ENCODE measurements at places on chromosomes 11 and 22. TPM values are rescaled to one million over a fixed set of nuclear protein-coding genes. Genes with fewer than 3 reads are reported as not detected.

ALDH3B1 gene
- polyA plus RNA-seq, result 6.4 TPM

GRCh38 chr11:111081021-111081511 is 164.5 kb upstream of the POU2AF2 start:
- no peak for DNase-seq

GRCh38 chr11:5803982-5804381 is 4.7 kb upstream of the OR52N2 start:
- no peak for DNase-seq

DNA sequence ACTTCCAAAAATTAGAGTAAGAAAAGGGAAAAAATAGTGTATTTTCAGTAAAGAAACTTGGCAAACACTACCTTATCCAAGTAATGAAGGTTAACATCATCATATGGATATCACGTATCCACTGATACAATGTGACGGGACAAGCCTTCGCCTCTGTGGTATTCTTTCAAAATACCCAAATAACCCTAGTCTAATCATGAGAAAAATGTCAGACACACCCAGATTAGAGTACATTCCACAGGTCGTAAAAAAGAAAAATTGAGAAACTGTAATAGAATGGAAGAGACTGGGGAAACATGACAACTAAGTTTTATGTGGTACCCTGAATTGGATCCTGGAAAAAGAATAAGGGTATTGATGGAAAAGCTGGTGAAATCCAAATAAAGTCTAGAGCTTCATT is 48.9 kb downstream of the NARS2 start:
- DNase-seq, result no peak

C22orf42 gene
- polyA plus RNA-seq, result 1.4 TPM

- no peak for DNase-seq
Observed at GRCh38 chr11:97460091-97460490, 1070.3 kb downstream of the JRKL start.

SCARF2 gene
- polyA plus RNA-seq, result 1.2 TPM

- no peak for DNase-seq
Observed at GRCh38 chr11:85752890-85753581, 57.9 kb downstream of the SYTL2 start.

- DNase-seq, result no peak
Observed at GRCh38 chr11:122659676-122660554, 4.4 kb downstream of the UBASH3B start.

EP300 gene
- polyA plus RNA-seq, result 10.0 TPM

DNA sequence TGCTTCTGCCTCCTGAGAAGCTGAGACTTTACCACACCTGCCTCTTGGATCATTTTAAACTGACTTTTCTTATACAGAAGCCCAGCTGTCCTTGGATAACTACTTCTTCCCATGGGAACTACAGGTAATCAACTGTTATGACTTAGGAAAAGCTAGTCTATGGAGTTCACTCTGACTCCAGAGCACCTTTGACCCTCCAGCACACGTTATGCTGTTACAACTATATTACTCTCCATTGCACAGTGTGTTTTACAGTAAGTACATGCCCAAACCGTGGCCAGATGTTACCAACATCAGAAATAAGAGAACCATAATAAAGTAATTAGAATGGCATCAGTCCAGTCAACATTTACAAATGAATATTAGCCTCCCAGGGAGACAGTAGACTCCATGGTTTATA is 21.3 kb upstream of the TSG101 start:
- no peak for DNase-seq

GRCh38 chr11:132937016-132937415 is 595.3 kb downstream of the OPCML start:
- no peak for DNase-seq

ENTHD1 gene
- polyA plus RNA-seq, result not detected

DNA sequence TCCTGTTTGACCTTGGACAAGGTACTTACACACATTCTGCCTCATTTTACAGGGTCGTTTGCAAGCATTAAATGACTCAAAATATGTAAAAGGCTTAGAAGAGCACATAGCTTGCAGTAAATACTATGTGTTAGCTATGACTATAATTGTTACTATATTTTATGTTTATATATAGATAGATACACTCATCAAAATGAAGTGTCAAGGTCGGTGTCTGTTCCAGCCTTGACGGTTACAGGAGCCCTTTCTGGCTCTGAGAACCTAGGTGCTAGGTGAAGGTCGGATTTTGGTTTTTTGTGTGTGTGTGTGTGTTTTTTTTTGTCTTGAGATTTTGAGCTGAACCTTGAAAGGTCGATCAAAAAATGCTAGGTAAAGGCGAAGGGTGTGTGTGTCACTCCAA is 24.5 kb upstream of the LIMK2 start:
- no peak for DNase-seq

GRCh38 chr11:33405834-33406602 is 148.8 kb downstream of the HIPK3 start:
- DNase-seq, result no peak

- DNase-seq, result no peak
Observed at GRCh38 chr22:47558828-47559700, 796.6 kb downstream of the TBC1D22A start.

GRCh38 chr22:29784451-29785361 is 17.5 kb downstream of the UQCR10 start:
- DNase-seq, result peak; percentile 57

- no peak for DNase-seq
Observed at GRCh38 chr11:20105427-20105826, 54.8 kb downstream of the DBX1 start.

NXPE4 gene
- not detected for polyA plus RNA-seq

BAIAP2L2 gene
- 13.8 TPM for polyA plus RNA-seq

KCNQ1 gene
- 50.0 TPM for polyA plus RNA-seq

DNA sequence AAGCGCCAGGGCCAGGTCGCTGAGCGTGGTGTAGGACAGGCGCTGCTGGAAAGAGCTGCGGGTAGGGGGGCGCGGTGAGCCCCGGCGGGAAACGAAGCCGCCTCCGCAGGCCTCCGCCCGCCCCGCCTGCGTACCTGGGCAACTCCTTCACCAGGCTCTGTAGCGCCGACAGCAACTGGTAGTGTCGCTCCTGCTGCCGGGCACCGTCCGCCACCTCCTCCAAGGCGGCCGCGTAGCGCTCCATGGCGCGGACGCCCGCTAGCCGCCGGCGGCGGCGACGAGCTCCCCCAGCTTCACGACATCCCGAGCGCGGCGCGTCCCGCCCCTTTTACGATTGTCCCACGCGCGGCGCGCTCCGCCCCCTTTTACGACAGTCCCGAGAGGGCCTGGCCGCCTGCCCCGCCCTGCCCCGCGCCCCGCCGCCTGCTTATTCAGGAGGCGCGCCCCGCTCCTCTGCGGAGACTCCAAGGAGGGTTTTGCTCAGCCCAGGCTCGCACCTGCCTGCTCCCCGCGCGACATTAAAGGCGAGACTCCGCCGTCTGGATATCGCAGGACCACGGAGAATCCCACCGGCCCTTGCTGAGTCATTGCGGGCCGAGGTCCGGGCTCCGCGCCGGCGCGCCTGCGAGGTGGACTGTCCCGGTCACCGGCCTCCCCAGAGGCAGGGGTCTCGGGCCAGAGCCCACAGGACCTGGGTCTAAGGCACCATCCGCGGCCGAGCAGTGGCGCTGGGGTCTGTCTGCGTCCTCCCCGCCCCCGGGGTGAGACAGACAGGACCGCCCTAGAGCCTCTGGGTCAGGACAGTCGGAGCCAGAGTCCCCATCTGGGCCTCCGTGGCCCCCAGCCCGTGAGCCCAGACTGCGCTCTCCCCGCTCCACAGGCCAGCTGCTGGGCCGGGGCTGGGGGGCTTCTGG is at the start of gene DGCR6L:
Gene DGCR6L (minus strand): TSS at position 316 of the 914 bp plus-strand sequence. CDS start 72 bp downstream, at position 244.
- peak; percentile 95 for DNase-seq

TRIM49 gene
- not detected for polyA plus RNA-seq

BTG4 gene
- not detected for polyA plus RNA-seq

- DNase-seq, result no peak
Observed at GRCh38 chr22:27747396-27748221, 53.9 kb downstream of the MN1 start.

SYT7 gene
- 21.0 TPM for polyA plus RNA-seq

- DNase-seq, result no peak
Observed at GRCh38 chr11:87662287-87662686, 513.0 kb downstream of the RAB38 start.

DNA sequence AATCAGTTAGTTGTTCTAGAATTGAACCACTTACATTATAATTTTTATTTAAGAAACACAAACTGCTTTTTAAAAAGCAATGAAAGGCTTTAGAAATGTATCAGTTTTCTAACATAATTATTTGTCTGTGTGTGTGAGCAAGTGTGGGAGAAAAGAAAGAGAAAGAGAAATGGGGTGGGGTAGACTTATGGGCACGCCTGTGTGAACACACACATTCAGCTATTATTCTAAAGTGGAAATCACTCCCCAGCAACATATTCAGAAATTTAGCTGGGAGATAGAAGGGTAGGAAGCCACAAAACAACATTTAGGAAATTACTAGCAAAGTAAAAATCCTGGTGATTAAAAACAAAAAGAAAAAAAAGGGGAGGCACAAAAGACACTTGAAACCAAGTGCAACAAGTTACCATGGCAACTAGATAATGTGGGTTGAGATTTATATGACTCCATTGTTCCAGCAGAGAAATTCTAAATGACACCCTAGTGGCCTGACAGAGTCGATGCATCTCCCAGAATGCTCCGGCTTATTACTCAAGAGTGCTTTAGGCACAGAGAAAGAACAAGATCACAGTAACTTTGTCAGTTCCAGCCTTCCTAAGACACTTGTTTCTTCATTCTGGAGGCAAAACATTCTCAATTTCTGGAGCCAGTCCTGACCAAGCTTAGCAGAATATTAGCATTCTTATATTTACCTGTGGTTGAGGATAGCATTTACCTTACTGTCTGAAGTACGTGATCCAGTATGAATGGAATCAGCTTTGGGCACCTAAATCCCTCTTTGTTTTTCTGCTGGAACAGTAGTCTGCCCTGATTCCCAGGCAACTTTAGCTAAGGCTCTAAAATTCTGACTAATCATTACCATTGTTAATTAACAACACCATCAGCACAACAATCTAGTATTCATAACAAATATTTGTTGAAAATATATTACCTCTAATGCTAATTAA is 444.4 kb downstream of the DLG2 start:
- no peak for DNase-seq

DNA sequence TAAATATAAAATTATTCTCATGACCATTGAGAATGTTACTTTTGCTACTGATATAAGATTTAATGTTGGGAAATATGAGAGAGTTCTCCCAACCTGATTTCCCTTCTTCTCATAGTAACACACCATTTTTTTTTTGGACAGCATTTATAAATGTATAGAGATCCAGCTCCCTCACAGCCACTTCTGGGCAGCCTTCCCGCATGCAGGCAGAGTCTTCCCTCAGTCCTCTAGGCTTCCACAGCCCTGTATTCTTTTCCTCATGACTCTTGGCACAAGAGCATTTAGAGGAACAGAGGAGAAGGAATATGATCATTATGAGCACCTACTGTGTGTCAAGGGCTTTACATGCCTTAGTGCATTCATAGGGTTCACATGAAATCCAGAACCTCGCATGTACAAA is 9.0 kb downstream of the DTX4 start:
- no peak for DNase-seq

- DNase-seq, result no peak
Observed at GRCh38 chr11:67614730-67615714, 8.3 kb downstream of the NDUFV1 start.

GRCh38 chr11:79486242-79486984 is 45.6 kb upstream of the TENM4 start:
- no peak for DNase-seq

FGF19 gene
- 0.07 TPM for polyA plus RNA-seq

DNA sequence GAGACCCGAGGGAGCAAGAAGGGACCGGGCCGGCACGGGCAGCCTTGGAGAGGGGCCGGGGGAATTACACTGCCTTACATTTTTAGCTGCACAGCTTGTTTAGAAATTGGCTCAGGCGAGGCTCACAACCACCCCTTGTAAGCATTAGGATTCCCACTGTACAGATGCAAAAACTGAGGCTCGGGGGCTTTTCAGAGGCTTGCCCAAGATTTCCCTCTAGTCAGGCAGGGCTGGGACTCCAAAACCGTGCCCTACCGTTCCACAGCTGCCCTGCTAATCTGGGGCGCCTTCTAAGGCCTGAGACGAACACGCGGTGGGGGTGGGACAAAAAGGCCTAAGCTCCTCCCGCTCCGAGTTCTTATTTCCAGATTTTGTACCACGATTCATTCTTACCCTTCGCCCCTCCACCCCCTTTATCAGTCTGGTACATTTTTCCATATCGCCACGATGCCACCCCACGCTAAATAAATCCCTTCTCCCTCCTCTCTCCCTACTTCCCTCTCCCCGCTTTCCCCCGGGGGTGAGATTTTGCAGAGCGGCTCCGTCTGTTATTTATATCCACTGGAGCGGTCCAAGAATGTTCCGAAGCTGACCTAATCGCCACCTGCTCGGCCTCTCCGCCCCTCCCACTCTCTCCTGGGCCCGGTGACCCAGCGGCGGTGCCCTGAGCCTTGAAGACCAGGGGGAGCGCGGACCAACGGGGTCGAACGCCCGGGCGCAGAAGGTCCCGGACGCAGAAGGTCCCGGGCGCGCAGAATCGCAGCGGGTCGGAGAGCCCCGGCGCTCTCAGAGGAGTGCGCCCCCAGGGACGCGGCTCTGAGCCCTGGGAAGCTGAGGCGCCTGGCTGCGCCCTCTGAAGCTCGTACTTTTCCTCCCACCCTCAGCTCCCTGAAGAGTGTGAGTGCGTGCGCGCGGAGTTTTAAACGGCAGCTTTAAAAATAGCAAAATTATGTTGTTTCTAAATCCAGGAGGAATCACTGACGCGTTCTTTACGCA is 764 bp upstream of the PACSIN3 start:
- peak; percentile 87 for DNase-seq

GRCh38 chr11:102666331-102666957 is 39.1 kb downstream of the MMP27 start:
- peak; percentile 25 for DNase-seq

DNA sequence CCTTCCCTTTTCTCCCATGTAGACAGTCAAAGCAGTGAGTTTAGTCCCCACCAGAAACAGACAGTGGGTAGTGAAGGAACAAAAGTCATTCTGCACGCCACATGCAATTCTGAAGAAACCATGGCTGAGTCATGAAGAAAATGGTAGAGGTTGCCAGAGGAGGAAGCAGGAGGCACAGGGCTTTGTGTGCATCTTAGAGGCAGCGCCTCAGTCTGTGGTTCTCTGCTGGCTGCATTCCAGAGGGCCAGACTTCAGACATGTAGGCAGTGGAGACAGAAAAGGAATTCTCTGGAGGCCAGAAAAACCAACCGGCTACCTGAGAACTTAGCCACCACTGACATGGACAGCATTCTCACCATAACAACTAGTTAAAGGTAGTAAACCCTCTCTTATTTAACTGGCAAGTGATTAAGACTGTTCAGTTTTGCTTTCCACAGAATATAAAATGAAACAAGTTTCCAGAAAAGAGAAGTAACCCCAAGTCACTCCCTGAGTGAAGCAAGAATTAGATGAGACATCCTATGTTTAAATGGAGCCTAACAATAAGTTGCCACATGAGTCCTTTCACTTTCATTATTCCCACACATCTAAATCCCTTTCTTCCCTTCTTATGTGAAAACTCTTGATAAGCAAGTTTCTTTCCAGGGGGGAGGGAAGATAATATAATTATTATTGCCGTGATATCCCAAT is 556.1 kb downstream of the SOX6 start:
- DNase-seq, result no peak

OR52E8 gene
- polyA plus RNA-seq, result not detected

- no peak for DNase-seq
Observed at GRCh38 chr22:28143241-28143865, 224.3 kb upstream of the PITPNB start.
